ENCODE measurements at places on chromosomes 3 and 15. TPM values are rescaled to one million over a fixed set of nuclear protein-coding genes. Genes with fewer than 3 reads are reported as not detected.

C15orf40 gene
- total RNA-seq = 21.2 TPM

DNA sequence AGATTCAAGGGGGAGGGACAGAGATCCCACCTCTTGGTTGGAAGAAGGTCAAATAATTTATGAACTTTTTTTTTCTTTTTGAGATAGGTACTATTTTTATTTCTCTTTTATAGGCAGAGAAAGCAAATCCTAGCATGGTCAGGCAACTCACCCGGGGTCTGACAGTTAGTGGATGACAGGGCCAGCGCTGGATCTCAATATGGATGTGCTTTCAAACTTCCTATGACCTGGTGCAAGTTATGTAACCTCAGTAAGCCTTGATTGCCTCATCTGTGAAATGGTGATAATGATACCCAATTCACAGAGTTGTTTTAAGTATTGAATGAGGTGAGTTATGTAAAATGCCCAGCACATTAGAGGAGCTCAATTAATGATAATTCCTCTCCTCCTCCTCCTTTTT is 86.8 kb upstream of the MEF2A start:
- no peak for DNase-seq

DNA sequence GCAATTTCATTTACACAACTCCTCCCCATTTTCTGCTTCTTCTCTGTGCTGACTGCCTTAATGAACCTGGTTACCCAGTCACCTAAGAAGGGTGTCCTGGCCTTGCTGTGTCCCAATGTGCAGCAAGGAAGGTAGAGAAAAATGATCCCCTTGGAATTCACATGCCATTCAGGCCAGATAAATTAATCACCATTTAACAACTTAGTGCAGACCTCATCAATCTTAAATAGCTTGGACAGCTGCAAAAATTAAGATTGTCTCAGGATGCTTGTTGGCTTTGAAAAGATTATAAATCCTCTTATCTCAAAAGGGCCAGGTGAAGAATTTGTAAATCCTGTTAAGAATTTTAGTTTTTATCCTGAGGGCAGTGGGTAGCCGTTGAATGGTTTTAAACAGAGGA is 9.7 kb upstream of the CDV3 start:
- DNase-seq = no peak

DNA sequence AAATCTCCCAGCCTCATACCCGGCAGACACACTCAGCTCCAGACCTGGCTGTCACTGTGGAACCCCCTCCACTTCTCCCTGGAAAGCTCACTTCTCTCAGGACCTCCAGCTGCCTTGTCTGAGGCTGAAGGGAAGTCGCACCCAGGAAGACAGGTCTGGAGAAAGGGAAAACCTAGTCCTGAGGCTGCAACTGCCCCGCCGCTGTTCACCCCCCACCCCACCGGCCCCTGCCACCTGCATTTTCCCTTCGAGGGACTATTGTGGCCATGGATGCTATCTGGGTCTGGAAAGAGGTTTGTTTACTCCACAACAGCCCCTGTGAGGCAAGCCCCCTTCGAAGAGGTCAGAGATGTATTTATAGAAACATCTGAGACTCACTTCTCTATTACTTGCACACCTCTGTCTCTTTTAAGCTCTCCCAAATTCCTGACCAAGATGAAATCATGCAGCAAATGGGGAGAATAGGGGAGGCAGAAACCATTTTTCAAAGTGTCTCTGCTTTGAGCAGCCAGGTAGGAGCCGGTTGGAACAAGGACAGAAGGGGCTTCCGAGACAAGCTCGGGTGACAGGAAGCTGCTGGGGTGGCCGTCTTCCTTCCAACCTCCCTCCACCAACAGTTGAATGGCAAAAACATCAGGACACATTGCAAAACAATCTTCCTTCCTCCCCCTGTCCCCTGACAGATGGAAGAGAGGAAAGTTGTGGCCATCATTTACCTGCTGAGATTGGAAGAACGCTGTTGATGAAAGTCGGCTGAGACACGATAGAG is 518 bp downstream of the COLQ start:
- no peak for DNase-seq

DNA sequence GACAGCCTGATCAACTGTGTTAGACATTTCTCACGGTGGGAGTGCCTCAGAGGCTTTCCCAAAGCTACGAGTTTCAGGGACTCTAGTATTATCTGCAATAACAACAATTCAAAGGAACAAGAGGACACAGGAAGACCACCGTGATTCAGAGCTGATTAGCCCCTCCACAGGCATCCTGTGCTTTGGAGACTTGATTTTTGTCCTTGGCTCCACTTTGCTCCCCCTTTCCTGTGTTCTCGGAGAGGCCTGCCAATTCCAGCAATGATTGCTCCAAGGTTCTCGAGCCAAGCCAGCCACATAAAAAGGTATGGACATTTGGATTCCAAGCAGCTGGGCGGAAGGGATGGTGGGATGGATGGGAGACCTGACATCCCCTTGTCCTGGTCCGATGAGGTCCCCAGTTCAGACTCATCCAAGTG is 14.3 kb downstream of the EHD4 start:
- no peak for DNase-seq

DNA sequence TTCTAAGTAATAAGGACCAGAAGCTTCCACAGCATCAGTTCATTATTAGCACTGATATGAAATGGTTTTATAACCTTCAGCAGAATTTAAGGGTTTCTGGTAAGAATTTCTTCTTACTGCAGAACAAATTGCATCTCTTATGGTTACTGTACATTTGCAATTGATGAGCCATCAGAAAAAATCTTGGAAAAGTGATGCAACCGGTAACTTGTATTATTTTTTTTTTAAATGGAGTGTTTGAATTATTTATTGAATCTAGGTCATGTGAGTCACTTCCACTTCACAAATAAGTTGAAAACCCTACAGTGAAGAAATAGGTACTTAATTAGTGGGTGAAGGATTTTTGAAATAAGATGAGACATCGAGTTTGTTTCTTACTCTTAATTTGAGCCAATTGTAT is 786.0 kb downstream of the TUSC7 start:
- DNase-seq = no peak

GRCh38 chr3:31532587-31533168 is at the start of gene STT3B:
Gene STT3B, plus strand, starts transcription at chr3:31532925. Its CDS starts 74 bp downstream, at chr3:31532999.
- no peak for DNase-seq

- no peak for DNase-seq
Measured at GRCh38 chr3:4828279-4829030, 150.8 kb upstream of the BHLHE40 start.

DNA sequence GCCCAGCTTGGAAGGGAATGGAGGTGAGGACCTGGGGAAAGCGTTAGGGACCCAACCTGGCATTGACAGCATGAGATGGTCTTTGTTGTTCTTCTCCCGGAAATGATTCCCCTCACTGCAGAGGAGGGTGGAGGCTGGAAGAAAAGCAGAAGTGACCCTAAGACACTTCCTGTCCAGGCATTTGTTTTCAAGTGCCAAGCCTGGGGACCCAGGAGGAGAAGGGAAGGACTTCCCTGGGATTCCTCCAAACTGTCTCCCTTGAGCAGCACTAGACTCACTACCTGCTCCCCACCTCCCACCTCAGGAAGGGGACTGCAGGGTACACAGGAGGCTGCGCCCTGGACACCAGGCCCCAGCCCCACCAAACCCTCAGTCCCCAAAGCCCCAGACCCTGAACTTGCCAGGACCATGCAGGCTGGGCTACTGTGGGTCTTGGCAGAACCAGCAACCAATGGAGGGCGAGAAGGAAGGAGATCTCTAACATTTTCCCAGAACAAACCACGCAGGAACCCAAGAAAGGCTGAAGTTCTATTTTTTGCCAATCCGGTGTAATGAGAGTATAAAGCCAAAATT is 9.8 kb upstream of the VIPR1 start:
- no peak for DNase-seq

DNA sequence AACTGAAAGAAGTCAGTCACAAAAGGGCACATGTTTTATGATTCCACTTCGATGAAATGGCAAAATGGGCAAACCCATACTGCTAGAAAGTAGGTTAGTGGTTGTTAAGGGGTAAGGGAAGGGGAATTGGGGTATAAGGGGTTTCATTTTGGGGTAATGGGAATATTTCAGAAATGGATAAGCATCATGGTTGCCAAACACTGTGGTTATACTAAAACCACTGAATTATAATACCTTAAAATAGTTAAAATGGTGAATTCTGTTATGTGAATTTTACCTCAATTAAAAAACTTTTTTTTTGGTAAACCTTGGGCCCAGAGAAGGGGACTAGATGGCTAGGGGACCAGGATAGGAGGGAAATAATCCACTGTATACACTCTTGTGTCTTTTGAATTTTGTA is 52.3 kb upstream of the BHLHE40 start:
- DNase-seq = no peak

All from uterus (tissue), 4 donors.